Ureter (tissue), 1 donor: ENCODE measurements at places on chromosomes 7 and 10.

DNA sequence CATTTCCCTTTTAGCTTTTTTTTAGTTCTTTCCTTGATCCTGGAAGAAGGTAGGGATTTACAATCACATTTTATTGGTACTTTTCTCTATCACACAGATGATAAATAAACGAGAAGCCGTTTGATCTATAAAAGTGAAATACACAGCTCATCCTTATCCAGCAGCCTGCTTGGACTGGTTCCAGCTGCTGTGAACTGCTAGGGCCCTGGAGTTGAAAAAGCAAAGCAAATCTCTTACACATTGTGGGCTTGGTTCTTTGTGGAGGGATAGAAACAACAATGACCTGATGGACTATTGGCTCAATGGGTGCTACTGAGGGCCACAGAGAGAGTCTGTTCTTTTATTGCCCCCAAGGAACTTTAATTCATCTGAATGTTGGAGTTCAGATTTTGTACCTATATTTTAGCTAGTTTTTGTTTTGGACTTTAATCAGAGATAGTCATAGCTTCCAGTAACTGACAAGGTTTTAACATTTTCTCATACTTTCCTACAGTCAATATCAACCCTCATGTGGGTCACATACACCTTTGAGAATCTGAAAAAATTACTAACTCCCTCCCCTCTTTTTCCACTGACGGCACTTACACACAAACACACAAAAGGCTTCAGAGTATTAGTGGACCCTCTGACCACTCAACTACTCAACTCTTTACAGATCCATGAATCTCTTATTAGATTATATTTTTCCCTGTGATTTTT lies 91.6 kb upstream of the CCDC6 start:
- DNase-seq = no peak

GRCh38 chr7:108296911-108297310 lies 159.3 kb downstream of the NRCAM start:
- no peak for DNase-seq

DNA sequence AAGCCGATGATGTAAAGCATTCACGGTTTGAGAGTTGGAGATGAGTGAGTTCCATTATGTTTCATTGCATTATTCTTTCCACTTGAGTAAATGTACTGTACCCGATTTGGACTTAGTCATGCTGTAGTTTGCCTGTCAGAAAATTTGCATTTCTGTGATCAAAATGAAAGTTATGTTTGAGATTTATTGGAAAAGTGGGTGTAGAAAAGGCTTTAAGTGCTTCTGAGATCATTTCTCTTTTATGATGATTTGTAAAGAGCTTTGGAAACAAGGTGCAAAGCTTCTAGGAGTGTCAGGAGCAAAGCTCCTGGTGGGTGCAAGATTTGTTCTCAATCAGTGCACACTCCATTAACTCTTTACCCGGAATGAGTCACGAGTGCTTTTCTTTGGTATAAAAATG lies 204.1 kb upstream of the POM121L12 start:
- no peak for DNase-seq

DNA sequence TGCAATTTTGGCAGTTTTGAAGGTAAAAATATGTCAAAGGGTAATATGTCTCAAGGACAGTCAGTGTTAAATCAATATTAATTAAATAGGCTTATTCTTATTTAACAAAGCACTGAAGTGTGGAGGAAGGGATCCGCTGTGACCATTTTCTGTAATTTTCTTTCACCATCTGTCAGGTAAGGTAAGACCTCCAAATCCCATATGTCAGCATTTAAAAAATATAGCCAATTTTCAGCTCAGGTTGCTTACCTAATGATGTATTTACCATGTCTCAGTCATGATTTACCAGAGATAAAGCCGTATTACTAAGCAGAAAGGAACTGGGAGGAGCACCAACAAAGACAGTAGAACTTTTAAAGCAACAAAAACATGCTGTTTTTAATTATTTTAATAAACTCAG lies 683.9 kb downstream of the CCSER2 start:
- DNase-seq = no peak

GRCh38 chr10:13707156-13707881 lies 120.6 kb downstream of the PRPF18 start:
- DNase-seq = peak; percentile 73

GRCh38 chr7:108413782-108414492 lies 42.3 kb downstream of the NRCAM start:
- DNase-seq = no peak

DNA sequence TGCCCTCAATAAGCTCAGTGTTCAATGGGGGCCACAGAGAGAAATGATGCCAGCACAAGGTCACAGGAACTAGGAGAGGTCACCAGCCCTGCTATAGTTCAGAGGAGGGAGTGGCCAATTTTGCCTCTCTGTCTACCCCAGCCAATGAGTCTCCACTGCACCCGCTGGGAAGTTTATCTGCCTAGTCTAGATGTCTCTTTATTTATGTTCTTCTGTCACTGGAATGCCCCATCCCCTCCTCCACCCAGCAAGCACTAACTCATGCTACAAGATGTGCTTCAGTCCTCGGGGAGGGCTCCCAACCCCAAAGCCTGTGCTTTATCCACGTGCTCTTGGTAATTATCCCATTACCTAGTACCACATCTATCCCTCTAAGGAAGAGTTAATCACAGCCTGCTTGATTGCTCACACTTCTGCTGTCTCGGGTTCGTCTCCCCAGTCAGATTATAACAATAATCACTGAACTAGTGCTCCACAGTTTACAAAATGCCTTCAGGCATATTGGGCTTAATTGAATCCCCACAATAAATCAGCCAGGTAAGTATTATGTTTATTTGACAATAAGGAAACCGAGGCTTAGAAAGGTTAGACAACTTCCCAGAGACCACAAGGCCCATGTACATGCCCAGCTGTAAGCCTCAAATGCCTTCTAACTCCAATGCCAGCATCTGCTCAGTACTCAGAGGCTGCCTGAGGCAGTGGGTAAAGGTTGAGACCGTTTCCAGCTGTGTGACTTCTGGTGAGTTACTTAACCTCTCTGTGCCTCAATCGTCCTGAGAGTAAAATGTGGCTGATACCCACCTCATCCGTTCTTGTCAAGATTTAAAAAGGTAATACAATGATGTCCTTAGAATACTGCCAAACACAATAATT lies 3.9 kb downstream of the HIP1 start:
- no peak for DNase-seq

- peak; percentile 46 for DNase-seq
These were observed at the start of gene PRKCQ for GRCh38 chr10:6579904-6580278. TSS of gene PRKCQ (minus strand) at chr10:6580276. CDS start at chr10:6515135, 65,141 bp downstream.

- no peak for DNase-seq
These were observed 400.0 kb upstream of the FZD8 start for GRCh38 chr10:36042135-36042534.

DNA sequence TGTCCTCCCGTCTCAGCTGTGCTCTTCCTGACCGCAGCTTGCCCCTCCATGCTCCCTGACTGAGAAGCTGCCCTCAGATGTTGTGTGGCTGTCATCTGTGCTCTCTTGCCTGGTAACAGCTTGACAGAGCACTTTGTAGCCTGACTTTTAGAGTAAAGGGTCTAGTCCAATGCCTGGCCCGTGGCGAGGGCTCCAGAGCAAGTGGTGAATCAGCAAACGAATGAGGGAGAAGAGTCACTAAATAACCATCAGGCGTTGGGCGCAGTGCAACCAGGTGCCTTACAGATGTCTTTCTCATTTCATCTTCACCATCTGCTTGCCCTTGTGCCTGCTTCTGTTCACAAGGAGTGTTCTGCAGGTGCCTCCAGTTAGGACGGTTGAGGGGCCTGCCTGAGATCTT lies 45.6 kb downstream of the MKI67 start:
- DNase-seq = no peak

DNA sequence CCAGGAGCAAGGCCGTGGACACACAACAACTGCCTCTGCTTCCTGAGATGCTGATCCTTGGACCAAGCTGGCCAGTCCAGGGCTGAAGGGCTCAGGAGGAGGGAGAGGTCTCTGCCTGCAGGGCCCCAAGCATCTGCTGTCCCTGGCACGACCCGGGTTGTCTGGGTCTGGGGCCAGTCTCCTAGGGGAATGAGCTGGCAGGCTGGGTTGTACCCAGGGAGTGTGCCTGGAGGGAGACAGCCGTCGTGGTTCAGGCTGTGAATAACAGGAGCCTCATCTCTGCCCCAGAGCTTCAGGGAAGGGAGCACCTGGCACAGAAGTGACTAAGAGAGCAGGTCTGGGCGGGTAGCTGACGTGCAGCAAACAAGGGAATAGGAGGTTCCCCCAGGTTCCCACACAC lies 17.9 kb upstream of the SERPINE1 start:
- no peak for DNase-seq

GRCh38 chr7:130943336-130943901 lies 209.4 kb upstream of the KLF14 start:
- no peak for DNase-seq

GRCh38 chr7:100407285-100408180 lies 21.0 kb downstream of the ZCWPW1 start:
- peak; percentile 56 for DNase-seq

DNA sequence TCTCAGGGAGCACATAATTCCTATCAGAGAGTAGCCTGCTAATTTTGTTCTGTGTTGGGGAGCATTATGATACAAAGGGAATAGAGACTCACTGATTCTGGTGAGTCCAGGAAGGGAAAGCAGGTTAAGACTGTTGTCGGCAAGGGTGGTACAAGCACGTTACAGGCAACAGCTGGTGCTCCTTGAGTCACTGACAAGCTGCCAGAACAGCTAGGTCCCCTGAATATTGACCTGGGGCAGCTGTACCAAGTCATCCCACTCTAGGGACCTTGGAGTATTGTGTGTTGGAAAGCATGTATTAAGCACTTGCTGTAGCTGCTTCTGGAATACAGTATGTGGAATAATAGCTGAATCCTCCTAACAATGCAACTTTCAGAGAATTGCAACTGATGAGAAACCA lies 37.0 kb upstream of the GLCCI1 start:
- no peak for DNase-seq

GRCh38 chr10:59830601-59831259 lies 75.6 kb downstream of the CCDC6 start:
- no peak for DNase-seq

- DNase-seq = no peak
These were observed 70.5 kb downstream of the DENND2A start for GRCh38 chr7:140570120-140570519.

DNA sequence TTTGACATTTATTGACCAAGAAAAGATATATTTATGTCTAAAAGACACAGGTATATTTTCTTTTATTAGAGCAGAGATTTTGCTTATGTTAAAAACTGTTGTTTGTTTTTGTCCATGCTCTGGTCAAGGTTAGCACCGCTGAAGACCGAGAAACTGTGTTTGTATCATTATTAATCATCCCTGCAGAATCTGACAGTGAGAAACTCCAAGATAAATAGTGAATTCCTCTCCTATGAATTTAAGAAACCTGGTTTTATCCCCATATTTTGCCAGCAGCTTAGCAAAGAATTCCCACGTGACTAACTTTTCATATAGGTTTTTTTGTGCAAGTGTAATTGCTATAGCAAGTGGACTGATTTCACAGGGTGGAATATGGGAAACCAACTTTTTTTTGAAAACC lies 77.6 kb downstream of the FRMD4A start:
- no peak for DNase-seq

- DNase-seq = peak; percentile 70
These were observed 33.8 kb upstream of the ZFAND2A start for GRCh38 chr7:1193593-1194424.

GRCh38 chr7:111180338-111180737 lies 89.4 kb downstream of the LRRN3 start:
- no peak for DNase-seq

DNA sequence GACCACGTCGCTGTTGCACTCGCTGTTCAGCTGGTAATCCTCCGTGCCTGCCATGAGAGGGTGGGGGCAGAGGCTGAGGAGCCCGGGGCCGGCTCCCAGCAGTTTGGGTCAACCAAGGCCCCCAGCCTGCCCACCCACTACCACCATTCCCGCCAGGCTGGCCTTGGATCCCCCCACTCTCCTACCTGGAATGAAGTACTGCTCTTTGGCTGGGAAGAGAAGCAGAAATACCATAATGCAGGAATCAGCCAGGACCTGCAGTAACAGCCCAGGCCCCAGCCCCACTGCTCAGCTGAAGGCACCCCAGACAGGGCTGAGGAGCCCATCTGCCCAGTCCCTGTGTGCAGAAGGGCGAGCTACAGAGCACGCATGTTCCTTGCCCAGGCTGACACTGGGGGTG lies 138.0 kb downstream of the SLIT1 start:
- DNase-seq = no peak

GRCh38 chr10:4941540-4942330 lies 21.5 kb upstream of the AKR1C1 start:
- DNase-seq = no peak

GRCh38 chr10:112365014-112365432 lies 8.9 kb upstream of the ACSL5 start:
- DNase-seq = no peak

DNA sequence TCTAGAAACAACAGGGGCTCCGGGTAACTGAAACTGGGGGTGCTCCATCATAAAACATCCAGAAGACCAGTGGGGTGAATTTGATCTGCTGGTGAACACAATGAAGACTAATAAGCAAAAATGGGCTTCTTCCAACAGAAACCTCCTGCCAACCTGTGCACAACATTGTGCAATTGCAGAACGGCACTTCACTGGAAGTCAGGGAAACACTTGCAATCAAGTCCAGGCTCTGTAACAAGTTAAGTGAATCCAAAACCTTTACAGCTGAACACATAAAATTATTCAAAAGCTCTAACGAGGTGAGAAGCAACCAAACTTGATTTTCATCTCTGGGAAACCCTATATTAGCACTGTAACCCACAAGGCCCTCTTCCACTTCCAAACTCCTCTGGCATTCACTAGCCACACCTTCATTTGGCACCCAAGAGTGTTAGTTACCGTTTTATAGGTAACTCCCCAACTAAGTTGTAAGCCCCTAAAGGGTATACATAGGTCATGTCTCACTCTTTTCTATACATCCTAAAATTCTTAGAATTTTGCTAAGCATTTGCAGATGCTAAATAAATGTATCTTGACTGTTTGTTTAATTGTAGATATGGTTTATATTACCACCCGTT lies 22.0 kb downstream of the IMMP2L start:
- no peak for DNase-seq

GRCh38 chr10:110356628-110357245 lies 52.0 kb upstream of the SMNDC1 start:
- DNase-seq = peak; percentile 83

DNA sequence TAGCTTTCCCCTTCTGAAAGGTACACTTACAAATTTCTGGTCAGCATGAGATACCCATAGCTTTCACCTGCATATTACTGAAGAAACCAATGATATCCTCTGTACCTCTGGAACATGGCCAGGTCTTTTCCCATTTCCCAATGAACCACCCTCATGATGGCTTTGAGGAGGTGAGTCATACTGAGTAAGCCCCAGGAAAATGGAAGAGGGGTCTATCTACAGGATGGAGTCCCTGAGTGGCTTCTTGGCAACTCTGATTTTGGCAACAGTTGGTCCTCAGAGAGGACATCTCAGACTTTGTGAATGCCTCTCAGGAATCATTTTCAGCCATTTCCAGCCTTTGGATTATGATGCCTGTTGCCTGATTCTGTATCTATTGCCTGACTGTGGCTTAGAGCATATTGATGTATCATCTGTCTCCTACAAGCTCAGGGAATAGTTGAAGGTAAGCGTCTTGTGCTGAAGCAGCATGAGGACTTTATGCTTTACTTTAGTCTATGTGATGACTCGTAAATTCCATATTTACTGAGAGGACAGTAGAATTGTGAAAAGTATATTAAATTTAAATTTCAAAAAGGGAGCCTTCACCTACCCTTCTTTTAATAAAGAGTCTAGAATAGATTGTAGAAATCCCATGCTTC lies 84.7 kb upstream of the DKK1 start:
- DNase-seq = no peak
